Suprapubic skin (tissue), 4 donors: ENCODE measurements at places on chromosomes 7 and 10. TPM values are rescaled to one million over a fixed set of nuclear protein-coding genes. Genes with fewer than 3 reads are reported as not detected.

The SPAG6 gene
- total RNA-seq, result 0.34 TPM

DNA sequence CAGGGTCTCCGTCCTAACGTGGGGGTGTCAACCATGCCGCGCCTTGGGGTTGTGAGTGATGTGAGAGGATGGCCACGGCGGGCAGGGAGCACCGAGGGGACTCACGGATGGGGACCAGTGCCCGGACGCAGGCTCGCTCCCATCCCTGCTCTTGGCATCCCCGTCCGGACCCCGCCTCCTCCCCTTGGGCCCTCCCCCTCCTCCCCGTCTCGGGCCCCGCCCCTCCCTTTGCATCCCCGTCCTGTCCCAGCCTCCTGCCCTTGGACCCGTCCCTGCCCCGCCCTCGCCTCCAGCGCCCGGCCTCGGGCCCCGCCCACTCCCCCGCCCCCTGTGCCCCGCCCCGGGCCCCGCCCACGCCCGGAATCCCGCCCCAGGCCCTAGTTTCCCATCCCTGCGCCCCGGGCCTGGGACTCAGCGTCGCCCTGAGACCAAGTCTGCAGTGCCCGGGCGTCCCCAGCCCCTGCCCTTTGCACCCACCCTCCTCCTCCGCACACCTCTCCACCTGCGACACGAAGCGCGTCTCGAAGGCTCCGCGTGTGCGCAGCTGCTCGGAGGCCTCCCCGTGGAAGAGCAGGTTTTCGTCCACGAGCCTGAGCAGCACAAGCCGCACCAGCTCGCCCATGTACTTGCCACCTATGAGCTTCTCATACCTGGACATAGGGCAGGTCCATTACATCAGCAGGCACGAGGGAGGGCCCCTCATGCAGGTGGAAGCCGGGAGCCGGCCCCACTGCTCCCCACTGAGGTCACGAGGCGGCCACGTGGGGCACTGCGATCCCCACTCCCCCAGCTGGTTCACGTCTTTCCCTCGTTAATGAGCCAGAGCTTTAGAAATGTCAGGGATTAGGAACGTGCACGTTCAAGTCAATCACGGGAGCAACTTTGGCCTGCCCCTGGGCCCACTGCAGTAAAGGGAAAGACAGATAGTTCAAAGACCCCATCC lies 5.1 kb upstream of the MYL7 start:
- H3K27ac ChIP-seq, result no peak overlapping the region
- DNase-seq, result peak; percentile 85
- H3K27me3 ChIP-seq, result no peaks in the 10 kb centered on the region
- no peaks in the 10 kb centered on the region for H3K36me3 ChIP-seq
- peaks cover 15% of the 10 kb centered on the region for H3K4me1 ChIP-seq

The SPDYE11 gene
- total RNA-seq, result not detected

The OLAH gene
- 5.6 TPM for total RNA-seq

The TAC1 gene
- not detected for total RNA-seq

- H3K27ac ChIP-seq, result no peak overlapping the region
Observed at GRCh38 chr7:32143301-32143700, 73.1 kb upstream of the PDE1C start.

GRCh38 chr7:91187061-91187460 lies 77.2 kb upstream of the FZD1 start:
- no peaks in the 10 kb centered on the region for H3K36me3 ChIP-seq
- no peak for DNase-seq
- H3K4me3 ChIP-seq, result no peak overlapping the region
- H3K27me3 ChIP-seq, result no peaks in the 10 kb centered on the region
- H3K27ac ChIP-seq, result no peak overlapping the region

DNA sequence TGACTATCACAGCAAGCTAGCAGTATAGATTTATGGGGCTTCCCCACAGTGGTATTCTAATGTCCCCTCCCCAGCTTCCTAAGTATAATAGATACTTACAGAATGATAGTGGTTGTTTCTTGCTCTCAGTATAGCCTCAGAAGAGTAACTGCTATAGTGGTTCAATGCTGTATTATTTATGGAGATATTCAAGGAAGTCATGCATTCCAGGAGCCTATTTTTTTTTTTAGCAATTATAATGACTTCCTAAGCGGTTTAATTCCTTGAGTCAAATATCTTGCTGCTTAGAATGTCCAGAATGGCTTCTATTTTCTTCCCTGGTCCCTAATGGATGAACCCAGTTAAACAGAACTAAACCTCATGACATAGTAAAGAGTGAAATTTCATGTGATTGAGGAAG lies 451.5 kb upstream of the SEMA3D start:
- no peaks in the 10 kb centered on the region for H3K27me3 ChIP-seq
- no peaks in the 10 kb centered on the region for H3K4me1 ChIP-seq
- no peak overlapping the region for H3K4me3 ChIP-seq
- H3K36me3 ChIP-seq, result no peaks in the 10 kb centered on the region
- H3K27ac ChIP-seq, result no peak overlapping the region

DNA sequence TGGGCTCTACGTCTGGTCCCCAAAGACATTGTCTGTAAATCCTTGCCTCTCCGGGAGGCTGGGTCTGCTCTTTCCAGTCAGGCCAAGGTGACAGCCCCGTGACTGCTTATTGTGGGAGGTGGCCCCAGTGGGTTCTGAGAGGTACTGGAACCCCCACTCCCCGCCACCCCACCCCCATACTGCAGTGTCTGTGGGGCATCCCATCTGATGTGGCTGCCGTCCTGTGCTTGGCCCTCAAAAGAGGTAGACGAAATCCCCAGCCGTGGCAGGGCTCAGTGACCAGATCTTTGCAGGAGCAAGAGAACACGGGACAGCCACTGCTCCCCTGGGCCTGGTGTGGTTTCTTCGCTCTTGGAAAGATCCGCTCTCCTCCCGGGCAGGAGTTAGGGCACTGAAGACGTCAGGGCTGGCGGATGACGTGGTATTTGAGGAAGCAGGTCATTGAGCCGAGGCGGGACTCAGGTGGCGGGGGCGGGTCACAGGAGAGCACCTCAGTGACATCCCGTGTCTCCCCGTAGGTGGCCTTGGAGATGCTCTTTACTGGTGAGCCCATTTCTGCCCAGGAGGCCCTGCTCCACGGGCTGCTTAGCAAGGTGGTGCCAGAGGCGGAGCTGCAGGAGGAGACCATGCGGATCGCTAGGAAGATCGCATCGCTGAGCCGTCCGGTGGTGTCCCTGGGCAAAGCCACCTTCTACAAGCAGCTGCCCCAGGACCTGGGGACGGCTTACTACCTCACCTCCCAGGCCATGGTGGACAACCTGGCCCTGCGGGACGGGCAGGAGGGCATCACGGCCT lies 20.7 kb downstream of the ECHDC3 start:
- H3K4me3 ChIP-seq, result no peak overlapping the region
- no peaks in the 10 kb centered on the region for H3K27me3 ChIP-seq
- H3K4me1 ChIP-seq, result peaks cover 12% of the 10 kb centered on the region
- H3K36me3 ChIP-seq, result peaks cover 40% of the 10 kb centered on the region
- H3K27ac ChIP-seq, result no peak overlapping the region

DNA sequence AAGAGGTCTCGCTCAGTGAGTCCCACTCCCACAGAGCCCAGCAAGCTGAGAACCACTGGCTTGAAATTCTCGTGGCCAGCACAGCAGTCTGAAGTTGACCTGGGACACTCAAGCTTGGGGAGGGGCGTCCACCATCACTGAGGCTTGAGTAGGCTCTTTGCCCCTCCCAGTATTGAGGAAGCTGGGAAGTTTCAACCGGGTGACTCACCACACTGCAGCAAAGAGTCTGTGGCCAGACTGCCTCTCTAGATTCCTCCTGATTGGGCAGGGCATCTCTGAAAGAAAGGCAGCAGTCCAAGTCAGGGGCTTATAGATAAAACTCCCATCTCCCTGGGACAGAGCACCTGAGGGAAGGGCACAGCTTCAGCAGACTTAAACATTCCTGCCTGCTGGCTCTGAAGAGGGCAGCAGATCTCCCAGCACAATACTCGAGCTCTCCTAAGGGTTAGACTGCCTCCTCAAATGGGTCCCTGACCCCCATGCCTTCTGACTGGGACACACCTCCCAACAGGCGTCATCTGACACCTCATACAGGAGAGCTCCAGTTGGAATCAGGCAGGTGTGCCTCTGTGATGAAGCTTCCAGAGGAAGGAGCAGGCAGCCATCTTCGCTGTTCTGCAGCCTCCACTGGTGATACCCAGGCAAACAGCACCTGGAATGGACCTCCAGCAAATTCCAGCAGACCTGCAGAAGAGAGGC lies 970.9 kb upstream of the LRRN3 start:
- no peaks in the 10 kb centered on the region for H3K4me1 ChIP-seq
- H3K36me3 ChIP-seq, result no peaks in the 10 kb centered on the region
- no peak overlapping the region for H3K27ac ChIP-seq
- no peaks in the 10 kb centered on the region for H3K27me3 ChIP-seq

The PRF1 gene
- 0.70 TPM for total RNA-seq

DNA sequence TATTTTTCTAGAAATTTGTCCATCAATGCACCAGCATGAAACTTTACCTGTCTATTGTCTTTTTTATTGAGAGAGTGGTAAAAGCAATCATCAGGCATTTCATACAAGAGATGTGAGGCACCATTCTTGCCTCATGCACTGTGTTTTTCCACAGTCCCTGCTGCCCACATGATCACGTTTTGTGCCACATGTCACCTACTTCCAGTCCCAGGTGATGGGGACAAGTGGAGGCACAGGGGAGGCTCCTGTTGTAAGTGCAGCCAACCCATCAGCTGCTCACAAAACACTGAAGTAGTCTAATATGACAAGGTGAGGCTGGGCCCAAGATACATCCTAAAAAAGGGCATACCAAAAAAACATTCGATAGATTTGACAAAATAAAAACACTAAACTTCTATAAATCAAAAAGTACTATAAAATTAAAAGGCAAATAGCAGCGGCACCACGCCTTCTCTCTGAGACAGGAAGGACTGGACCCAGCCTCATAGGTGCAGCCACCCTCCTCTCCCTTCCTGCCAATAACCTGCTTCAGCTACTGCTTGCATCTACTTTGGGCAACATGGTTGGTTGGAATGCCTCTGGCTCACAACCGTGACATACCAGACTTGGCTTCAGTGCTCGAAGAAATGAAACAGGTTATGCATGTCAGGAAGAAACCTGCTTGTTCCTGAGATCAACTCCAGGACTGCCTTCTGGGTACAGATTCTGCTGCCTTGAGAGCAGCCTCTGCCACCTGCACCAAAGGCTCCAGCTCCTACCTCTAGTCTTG lies 2.3 kb downstream of the ZC3HAV1L start:
- peak overlapping the region; percentile 9 for H3K27ac ChIP-seq
- peaks cover 19% of the 10 kb centered on the region for H3K36me3 ChIP-seq
- no peak overlapping the region for H3K4me3 ChIP-seq
- peaks cover 39% of the 10 kb centered on the region for H3K4me1 ChIP-seq

DNA sequence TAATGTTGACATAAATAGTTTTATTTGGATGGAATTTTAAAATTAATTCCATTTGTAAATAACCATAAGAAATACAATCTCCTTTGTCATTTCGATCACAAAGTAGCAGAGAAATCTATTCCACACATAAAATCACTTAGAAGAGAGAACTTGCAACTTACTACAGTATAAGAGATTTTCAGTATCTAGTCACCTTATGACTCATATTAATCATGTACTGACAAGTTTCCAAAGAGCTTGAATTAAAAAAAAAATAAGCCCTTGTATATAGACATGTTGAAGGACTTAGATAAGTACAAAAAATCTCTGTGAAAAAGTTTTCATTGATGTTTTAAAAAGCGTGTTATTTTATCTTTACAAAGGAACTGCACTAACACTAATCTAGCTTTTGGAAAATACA lies 207.1 kb upstream of the ETV1 start:
- no peak overlapping the region for H3K27ac ChIP-seq
- no peaks in the 10 kb centered on the region for H3K4me1 ChIP-seq
- no peak overlapping the region for H3K4me3 ChIP-seq

The DDX21 gene
- 46.4 TPM for total RNA-seq

The STAM gene
- total RNA-seq, result 22.2 TPM

DNA sequence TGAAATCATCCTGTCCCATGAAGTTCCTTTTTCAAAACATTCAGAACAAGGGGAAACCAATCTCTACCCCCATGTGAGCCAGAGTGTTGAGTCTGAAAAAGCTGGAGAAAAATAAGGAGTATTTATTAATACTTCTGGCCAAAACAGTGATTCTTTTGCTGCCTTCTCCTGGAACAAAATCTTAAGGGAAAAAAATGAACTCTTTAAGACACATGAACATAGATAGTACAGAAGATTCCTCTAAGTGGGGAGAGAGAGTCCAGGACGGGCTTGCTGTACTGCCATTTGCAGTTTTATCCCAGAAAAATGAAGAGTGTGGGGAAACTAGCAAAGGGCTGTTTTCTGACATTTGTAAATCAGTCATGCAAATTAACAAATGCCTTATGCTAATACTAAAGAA lies 173.4 kb upstream of the CELF2 start:
- H3K36me3 ChIP-seq, result no peaks in the 10 kb centered on the region
- H3K4me3 ChIP-seq, result no peak overlapping the region
- H3K27me3 ChIP-seq, result no peaks in the 10 kb centered on the region
- DNase-seq, result no peak

- DNase-seq, result no peak
- H3K4me3 ChIP-seq, result no peak overlapping the region
- H3K27ac ChIP-seq, result no peak overlapping the region
- H3K4me1 ChIP-seq, result peaks cover 13% of the 10 kb centered on the region
Observed at GRCh38 chr10:30188556-30189237, 129.3 kb upstream of the JCAD start.

DNA sequence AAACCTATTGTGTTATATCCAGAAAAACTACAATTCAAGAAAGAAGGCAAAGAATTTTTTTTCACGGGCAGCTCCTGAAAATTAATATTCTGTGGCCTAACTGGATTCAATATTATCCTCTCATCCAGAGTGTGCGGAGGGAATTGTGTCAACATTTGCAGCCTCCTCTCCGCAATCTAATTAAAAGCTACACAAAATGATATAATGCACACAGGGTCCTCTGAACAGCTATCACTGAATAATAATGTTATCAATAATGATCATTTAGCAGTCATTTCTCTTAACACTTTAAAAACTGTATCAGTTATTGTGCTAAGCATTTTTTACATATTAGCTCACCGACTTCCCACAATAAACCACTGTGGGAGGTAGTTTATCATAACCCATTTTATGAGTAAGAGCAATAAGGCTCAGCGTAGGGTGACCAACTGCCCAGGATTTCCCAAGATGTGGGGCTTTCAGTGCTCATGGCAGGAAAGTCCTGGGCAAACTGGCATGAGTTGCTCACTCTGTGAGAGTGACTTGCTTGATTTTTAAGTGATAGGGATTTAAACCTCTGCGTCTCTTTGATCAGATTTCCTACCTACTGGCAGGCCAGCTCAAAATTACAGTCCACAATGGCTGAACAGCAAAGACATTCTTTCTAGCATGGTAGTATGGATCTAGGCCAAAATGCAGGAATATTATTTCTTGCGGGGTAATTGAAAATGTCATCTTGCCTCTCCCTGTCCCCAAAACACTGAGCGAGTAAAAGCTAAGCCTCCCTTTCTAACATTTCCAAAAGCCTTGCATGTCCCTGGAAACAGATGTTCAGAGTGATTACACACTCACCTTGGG lies 65.7 kb downstream of the AOAH start:
- H3K4me3 ChIP-seq, result no peak overlapping the region
- no peak for DNase-seq
- H3K27ac ChIP-seq, result no peak overlapping the region
- H3K27me3 ChIP-seq, result no peaks in the 10 kb centered on the region
- peaks cover 6% of the 10 kb centered on the region for H3K4me1 ChIP-seq
